ENCODE measurements at places on chromosomes 2 and 18. TPM values are rescaled to one million over a fixed set of nuclear protein-coding genes. Genes with fewer than 3 reads are reported as not detected.

- no peak for DNase-seq
These were observed 94.7 kb downstream of the RTN4 start for GRCh38 chr2:54955358-54956110.

DNA sequence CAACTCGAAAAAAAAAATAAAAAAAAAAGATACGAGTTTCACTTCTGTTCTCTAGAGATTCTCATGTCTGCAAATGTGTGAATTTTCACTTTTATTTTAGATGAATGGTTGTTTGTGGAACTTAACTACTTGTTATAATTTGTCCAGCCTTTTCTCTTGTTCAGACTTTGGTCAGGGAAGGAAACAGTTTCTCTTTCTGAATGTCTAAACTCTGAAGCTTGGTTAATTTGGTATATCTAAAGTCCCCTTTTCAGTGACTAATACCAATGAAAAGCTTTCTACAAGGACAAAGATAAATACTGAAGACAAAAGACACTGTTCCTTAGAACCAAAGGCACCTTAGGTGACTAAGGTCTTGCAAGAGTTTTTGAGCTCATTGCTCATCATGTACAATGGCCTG is 144.4 kb upstream of the PIEZO2 start:
- DNase-seq: no peak

DNA sequence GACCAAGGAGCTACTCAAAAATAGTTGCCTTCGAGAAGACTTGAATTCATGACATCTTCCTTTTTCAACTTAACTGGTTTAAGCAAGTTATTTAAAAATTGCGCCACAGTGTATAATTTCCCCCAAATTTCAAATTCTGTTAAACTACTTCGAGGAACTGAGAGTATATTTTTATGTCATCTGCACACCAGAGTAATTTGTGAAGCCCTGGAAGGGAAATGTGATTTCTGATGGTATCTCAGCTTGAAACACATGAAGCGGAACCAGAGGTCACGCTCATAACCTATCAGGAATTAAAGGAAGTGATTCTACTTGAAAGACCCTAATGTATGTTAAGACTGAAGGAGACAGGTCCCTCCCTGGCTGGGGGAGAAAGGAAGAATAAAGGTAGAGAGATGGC is 33.9 kb upstream of the DARS1 start:
- no peak for DNase-seq

The GCG gene
- total RNA-seq: 4.1 TPM

The WIPF1 gene
- total RNA-seq: 28.9 TPM
